A549 treated with CORT108297 at 1 μM for 4 hours (cell line): ENCODE measurements at places on chromosomes 1 and 21. TPM values are rescaled to one million over a fixed set of nuclear protein-coding genes. Genes with fewer than 3 reads are reported as not detected.

The OR14I1 gene
- total RNA-seq: not detected in 5 replicates

The LCE1B gene
- total RNA-seq: 0.07 TPM in 1 of 5 replicates, not detected in the others

The CELA2B gene
- 0.29 TPM in 1 of 5 replicates, not detected in the others for total RNA-seq

The PGBD2 gene
- total RNA-seq: 3.7 to 4.9 TPM (median 3.8 TPM) in 5 replicates

The PEAR1 gene
- 7.8 to 11.1 TPM (median 9.9 TPM) in 5 replicates for total RNA-seq

The GPR89B gene
- total RNA-seq: 4.5 to 6.5 TPM (median 4.8 TPM) in 5 replicates

The RCAN1 gene
- 9.9 to 12.7 TPM (median 10.6 TPM) in 5 replicates for total RNA-seq

The HPCA gene
- 0.29 to 1.0 TPM (median 0.35 TPM) in 5 replicates for total RNA-seq

The C1orf185 gene
- total RNA-seq: not detected in 5 replicates

The PITHD1 gene
- total RNA-seq: 33.9 to 45.1 TPM (median 35.7 TPM) in 5 replicates

The ZNF648 gene
- not detected in 5 replicates for total RNA-seq

The MAP3K21 gene
- 8.6 to 11.8 TPM (median 10.9 TPM) in 5 replicates for total RNA-seq

The CD52 gene
- total RNA-seq: not detected in 5 replicates

The C4BPA gene
- 0.37 to 1.0 TPM (median 0.72 TPM) in 5 replicates for total RNA-seq

The DNAJC11 gene
- total RNA-seq: 32.3 to 38.6 TPM (median 34.8 TPM) in 5 replicates

The CHRM3 gene
- 0.02 to 0.22 TPM (median 0.14 TPM) in 4 of 5 replicates, not detected in the other for total RNA-seq

The GUCA2B gene
- 0.73 TPM in 1 of 5 replicates, not detected in the others for total RNA-seq

The SPEN gene
- total RNA-seq: 37.1 to 43.0 TPM (median 40.2 TPM) in 5 replicates

The APH1A gene
- 129 to 145 TPM (median 140 TPM) in 5 replicates for total RNA-seq

The RHD gene
- total RNA-seq: not detected in 5 replicates

The GJA8 gene
- not detected in 5 replicates for total RNA-seq

The OSCP1 gene
- 4.9 to 7.0 TPM (median 5.9 TPM) in 5 replicates for total RNA-seq

The GPR52 gene
- total RNA-seq: not detected in 5 replicates

The WNT3A gene
- 0.02 to 0.03 TPM in 2 of 5 replicates, not detected in the others for total RNA-seq

The LRRC39 gene
- total RNA-seq: 0.07 to 0.15 TPM (median 0.11 TPM) in 4 of 5 replicates, not detected in the other

The LDLRAD1 gene
- total RNA-seq: not detected in 5 replicates

The PDZK1IP1 gene
- 5.6 to 9.7 TPM (median 7.6 TPM) in 5 replicates for total RNA-seq

The ATP6V1G3 gene
- total RNA-seq: not detected in 5 replicates

The TMPRSS2 gene
- total RNA-seq: 0.09 to 0.16 TPM (median 0.14 TPM) in 3 of 5 replicates, not detected in the others
